ENCODE measurements at places on chromosomes 6 and 20.
A peak's percentile ranks its signal among the peaks of the same experiment; 100 is the strongest.

- peak; percentile 88 for DNase-seq
Observed at GRCh38 chr6:159693894-159694545, 979 bp upstream of the SOD2 start.

DNA sequence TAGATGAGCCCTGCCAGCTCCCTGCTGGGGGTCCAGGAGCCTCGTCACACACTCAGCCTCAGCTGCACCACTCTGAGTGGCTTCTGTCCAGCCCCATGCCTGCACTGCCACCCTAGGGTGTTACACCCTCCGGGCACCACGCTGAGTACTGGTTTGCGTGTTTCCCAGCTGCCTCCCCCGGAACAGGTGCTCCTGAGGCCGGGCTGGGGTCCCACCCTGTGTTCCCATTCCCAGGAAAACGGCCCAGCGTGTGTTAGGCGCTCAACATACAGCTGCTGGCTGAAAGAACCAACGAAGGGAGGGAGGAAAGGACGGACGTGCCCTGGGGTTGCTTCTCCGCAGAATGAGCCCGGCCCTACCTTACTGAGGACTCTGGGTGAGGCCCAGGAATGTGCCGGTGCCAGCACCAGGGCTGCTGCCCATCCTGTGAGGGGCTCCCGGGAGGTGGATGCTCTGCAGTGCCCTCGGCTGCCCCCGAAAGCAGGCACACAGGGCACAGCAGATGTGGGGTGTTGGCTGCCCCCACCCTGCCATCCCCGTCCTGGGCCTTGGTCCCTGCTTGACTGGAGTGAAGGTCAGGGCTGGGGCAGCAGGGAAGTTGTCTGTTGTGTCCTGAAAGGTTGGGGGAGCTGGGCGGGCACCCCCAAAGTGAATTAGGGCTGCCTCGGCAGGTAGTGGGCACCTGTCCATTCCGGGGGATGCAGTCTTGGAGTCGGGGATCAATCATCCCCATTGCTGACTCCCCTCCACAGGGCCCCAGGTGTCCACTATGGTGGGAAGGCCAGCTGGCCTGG lies 16.3 kb downstream of the LAMA5 start:
- no peak for DNase-seq

DNA sequence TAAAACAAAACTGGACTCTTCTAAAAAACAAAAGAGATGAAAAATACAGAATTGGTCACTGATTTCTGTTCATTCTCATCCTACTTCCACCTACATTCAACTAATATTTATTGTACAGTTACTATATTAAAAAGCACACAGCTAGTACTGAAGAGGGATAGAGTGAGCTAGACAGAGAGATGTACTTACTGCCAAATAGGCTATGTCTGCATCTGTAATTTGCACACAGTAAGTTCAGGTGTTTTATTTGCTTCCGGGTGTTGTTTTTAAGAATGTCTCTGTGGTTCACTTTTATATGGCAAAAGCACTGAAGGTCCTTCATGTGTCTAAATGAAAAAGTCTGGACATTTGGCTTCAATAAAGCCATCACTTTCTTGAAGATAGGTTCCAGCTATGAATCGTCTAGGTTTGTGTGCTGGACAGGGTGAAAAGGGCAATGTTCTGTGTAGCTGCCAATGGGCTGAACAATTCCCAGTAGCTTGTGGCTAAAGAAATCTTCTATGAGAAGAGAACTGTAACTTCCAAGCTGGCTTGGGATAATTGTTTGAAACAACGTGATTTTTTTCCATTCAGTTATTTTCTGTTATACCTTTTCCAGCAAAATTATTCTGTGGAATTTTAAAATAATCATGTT lies 47.3 kb downstream of the EPB41L2 start:
- DNase-seq: no peak

DNA sequence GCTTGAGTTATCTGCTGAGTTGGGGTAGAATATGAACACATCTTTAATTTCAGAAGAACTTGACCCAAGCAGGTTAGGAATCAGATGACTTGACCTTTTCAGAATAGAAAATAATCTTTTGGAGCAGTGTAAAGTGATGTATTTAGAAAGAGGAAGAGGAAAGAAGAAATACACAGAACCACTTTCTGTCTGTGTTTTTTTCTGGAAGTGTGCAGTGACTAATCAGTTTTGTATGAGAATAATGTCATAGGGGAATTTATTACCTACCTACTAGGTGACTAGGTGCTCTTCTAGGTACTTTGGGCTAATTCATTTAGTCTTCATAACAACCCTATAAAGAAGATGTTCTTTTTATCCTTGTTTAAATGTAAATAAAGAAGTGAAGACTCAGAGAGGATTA lies 3.0 kb downstream of the PPP1R14C start:
- no peak for DNase-seq

GRCh38 chr20:10536531-10536930 lies 101.4 kb downstream of the SLX4IP start:
- no peak for DNase-seq

GRCh38 chr6:148021699-148022098 lies 320.9 kb upstream of the SASH1 start:
- DNase-seq: no peak

DNA sequence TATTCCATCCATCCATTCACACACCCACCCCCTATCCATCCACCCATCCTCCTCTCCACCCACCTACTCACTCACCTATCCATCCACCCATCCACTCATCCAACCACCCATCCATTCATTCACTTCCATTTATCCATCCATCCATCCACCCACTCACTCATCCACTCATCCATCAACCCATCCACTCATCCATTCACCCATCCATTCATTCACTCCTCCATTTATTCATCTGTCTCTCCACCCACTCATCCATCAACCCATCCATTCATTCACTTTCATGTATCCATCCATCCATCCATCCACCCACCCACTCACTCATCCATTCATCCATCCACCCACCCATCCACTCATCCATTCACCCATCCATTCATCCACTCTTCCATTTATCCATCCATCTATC lies 84.1 kb downstream of the SRC start:
- no peak for DNase-seq

GRCh38 chr6:144176043-144176442 lies 25.7 kb downstream of the STX11 start:
- DNase-seq: no peak

DNA sequence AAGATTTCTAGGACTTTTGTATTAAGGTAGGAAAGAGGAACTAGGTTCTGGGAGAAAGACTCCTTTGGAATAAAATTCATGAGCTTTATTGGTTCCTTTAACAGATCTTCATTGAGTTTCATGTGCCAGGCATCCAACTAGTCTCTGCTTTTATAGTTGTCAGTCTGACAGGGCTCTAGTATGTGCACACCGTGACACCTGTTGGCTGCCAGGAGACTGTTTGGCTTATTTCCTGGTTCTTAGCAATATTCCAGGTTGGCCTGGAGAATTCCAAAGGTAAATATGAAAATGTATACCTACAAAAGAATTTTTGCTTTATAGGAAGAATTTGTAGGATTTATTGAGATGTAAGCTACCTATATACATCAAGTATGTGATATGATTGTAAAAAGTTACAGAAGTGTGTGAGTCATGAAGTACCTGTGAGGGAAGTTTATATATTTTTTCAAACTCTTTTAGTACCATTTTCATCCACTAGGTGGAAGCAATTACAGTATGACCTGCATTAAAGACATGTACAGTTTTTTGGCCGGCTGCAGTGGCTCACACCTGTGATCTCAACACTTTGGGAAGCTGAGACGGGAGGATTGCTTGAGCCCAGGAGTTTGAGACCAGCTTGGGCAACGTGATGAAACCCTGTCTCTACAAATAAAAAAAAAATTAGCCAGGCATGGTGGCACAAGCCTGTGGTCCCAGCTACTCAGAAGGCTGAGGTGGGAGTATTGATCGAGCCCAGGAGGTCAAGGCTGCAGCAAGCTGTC lies 35.2 kb downstream of the NDUFAF5 start:
- DNase-seq: no peak

GRCh38 chr6:122804962-122805485 lies 16.0 kb downstream of the SMPDL3A start:
- no peak for DNase-seq

DNA sequence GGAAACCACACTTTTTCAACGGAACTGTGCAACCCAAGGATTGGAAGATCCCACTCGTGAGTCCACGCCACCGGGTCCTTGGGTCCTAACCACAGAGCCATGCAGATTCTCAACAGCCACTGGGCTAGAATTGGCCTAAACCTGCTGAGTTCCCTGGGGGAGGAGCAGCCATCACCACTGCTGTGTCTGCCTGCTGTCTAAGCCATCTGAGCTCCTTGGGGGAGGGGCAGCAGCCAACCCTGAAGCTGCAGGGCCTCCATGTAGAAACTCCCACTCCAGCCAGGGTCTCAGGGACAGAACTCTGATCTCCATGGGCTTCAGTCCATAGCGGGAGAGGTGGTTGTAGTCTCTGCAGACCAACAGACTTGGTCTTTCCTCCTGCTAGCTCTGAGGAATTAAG lies 154.6 kb upstream of the VGLL2 start:
- no peak for DNase-seq

- DNase-seq: no peak
Observed at GRCh38 chr20:10209091-10209490, 9.5 kb upstream of the SNAP25 start.

- DNase-seq: no peak
Observed at GRCh38 chr6:117487821-117488220, 5.3 kb downstream of the DCBLD1 start.

DNA sequence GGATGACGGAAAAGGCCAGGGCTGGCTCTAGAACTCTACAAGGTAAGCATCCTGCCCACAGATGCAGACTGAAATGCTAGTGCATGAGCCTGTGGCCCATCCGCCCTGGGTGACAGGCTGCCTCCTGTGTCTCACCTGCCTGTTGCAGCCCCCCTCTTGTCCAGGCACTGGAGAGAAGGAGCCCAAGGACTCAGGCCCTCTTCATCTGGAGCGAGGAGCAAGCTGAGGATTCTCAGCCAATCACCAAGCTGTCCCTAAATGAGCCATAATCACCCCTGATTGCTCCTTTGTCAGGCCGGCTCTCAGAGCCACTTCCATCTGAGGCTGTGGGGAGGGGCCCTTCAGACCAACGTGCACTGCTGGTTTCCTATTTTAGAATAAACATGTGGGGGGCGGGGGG lies 10.0 kb upstream of the SLC32A1 start:
- DNase-seq: no peak

DNA sequence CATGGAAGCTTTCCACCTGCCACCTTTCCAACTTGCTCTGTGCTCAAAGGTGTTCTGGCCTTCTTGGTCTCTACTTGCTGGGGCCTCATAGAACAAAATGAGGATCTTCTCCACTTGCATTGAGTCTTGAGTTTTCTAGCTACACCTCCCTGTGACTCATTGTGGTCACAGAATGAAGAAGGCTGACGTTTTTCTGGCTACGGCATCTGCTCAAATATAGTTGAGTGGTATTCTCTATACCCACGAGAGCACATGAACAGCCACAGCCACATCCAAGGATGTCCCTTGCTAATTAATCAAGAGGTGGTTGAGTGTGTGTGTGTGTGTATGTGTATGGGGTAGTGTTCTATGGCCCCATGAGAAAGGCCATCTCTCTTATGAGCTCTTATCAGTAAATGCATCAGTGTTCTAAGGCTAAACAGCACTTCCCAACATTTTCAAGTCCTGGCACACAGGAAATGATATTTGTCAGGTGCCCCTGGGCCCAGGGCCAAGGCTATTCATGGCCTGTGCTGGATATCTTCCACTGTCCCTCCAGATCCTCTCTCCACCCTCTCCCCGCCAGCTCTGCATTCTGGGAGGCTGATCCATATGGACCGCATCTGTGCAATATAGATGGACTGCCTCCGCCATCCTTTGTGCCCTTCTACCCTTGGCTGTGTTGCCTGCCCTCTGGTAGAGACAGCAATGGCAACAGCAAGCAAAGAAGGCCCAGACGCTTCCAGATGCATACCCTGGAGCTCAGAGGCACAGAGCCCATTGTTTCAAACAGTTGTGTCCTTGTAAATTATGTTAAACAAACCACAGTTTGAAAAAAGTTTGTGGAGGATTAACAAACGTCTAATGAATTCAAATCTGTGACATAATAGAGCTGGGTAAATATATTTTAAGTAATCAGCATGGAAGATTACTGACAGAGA lies 150.2 kb downstream of the LRFN2 start:
- DNase-seq: peak; percentile 33

DNA sequence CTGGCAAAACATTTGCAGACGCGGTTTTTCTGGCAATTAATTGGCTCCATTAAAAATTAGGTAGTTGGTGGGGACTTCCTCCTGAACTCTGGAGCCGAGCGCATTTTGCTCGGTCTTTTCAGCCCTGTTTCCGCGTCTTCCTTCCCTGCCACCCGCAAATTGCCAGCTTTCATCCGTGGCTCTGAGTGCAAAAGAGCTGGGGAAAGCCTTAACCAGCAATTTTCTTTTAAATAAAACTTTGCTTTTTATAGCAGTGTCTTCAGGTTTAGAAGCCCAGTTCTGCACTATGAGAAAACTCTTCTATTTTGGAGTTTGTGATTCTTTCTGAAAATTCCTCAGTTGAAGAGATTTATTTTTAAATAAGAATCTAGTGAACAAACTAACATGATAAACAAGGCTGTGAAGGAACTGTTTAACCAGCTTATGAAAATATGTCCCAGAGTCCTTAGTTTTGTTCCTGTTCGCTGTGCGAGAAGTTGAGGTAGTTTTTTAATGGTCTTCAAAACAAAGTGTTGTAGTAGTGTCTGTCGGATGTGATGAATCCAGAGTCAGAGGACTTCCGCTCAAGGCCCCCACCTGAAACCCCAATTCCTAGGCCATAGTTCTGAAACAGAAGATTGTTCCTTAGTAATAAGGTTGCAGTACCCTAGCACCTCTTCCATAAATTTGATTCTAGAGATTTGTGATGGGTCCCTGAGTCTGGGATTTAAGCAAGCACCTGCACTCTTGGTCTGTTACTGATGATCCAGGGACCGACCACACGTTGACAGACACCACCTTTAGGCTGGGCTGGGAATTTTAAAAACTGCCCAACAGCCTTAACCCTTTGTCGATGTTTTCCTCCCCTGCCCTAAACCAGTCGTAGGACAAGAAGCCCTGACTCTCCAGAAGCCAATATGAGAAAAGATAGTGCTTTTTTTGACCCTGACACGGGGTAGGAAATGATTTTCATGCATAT lies 950 bp downstream of the KCTD20 start:
- no peak for DNase-seq

GRCh38 chr20:10963717-10964266 lies 290.0 kb upstream of the JAG1 start:
- no peak for DNase-seq

GRCh38 chr6:149964308-149965193 lies 808 bp downstream of the ULBP1 start:
- DNase-seq: peak; percentile 70

GRCh38 chr20:50577175-50578018 lies 67.2 kb downstream of the PTPN1 start:
- DNase-seq: no peak

Measured in cardiac septum (tissue), 1 donor.